Activated naive CD4-positive, alpha-beta T cell treated with anti-CD3 and anti-CD28 coated beads, Interleukin-2, amount 50 U/mL, for 72 hours (primary cell): ENCODE measurements at places on chromosomes 4 and X. TPM values are rescaled to one million over a fixed set of nuclear protein-coding genes. Genes with fewer than 3 reads are reported as not detected.

SSX3 gene
- total RNA-seq: not detected

L1CAM gene
- 1.1 TPM for total RNA-seq

KCTD8 gene
- not detected for total RNA-seq

NPY5R gene
- total RNA-seq: not detected

GRCh38 chr4:119139311-119139710, 3.7 kb downstream of the MYOZ2 start:
- no peak for DNase-seq

DNA sequence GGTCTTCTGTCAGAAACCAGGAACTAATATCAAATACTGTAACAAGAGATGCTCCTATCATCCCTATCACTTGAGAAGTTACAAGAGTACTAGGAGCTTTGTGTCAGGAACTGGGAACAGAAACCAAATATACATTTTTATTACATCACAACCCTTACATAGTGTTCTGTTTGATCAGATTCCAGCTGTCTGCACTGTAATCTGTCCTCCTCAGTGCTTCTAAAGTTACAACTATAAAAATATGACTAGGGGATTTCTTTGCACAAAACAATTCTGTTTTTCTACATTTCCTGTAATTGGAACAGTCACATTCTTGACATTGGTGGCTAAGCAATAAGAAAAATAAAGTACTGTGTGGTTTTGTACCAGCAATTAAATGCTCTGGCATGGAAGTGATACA, 686.0 kb downstream of the PDHA2 start:
- no peak for DNase-seq

- no peak for DNase-seq
These were observed 10.6 kb upstream of the GPR174 start for GRCh38 chrX:79133904-79134303.

DNA sequence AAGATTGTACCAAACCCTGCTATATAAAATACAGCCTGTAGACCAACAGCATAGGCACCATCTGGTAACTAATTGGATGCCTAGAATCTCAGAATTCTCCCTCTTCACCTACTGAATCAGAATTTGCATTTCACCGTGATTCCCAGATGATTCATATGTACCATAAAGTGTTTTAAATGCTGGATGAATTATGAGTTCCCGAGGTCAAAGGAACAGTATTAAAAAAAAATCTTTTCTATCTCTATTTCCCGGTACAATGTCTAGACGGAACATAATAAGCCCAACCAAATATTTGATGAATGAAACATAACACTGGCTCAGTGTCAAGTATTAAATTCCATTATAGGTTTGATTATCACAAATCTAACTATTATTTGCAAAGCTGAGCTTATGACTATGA, 280.0 kb downstream of the ANKRD50 start:
- no peak for DNase-seq

DNA sequence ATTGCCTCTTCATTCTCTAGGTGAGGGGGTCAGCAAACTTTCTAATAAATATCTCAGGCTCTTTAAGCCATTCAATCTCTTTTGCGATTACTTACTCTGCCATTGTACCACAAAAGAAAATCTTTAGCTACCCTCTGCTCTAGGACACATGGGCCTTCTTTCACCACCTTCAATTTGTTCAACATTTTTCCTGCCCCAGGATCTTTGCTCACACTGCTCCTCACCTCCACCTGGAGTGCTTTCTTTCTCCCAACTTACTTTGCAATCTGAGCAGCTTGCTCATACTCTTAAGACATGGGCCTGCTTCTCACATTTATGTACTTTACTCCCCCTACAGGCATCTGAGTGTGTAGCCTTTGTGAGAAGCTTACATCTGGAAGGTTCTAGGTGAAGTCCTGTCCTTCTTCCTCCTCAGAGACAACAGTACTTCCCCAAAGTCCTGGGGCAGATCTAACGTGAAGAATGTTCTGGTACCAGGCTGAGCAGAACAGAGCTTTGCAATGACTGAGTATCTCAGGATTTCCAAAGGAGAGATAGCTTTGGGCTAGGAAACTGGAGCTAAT, 55.0 kb upstream of the PRDM5 start:
- peak; percentile 6 for DNase-seq

DNA sequence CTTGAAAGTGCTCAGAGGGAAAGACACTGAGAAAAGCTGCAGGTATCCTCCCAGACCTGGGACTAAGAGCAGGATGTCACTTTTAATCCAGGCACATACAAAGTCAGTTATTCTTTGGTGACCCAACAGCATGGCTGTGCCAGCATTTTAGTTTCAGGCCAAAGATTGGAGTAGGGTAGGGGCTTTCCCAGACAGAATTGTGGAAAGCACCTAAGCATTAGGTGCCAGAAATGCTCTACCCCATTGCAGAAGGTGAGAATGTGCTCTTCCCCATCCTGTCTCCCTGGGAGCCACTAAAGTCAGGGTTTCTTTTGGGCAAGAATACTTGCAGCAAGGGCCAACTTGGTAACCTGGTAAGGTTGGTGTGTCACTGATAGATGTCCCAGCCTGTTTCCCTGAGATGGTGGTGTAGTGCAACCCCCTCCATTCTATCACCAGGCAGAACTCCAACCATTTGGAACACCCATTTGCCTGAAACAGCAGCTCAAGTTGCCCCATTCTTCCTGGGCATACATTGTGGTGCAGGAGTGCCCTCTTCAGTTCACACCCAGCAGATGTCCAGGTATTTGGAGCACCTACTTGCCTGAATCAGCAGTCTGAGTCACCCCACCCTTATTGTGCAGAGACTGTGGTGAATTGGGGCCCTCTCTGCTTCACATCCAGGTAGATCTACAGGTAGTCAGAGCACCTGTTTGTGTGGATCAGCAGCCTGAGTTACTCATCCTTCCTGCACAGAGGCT, 183.5 kb downstream of the ZC4H2 start:
- DNase-seq: no peak

GRCh38 chrX:6857749-6858148, 289.8 kb upstream of the STS start:
- DNase-seq: no peak

DNA sequence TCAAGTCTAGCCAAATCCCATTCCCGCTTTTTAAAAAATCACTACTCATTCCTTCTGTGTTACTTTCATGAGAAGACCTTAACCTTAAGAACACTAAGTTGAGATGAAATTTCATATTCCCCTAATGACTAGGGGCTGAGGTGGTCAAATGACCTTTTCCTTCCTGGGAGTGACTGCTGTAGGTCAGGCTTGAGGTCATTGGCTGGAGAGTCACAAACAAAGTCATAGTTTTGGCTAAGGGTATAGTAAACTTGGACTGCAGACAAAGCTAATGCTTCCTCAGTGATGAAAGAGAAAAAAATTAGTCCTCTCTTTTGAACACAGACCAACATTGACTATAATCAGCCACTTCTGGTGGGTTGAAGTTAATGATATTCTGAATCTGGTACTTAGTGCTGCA, 16.0 kb upstream of the FGF2 start:
- DNase-seq: no peak

GRCh38 chr4:52863324-52863723, 1.2 kb downstream of the RASL11B start:
- no peak for DNase-seq

GRCh38 chr4:39963656-39964055, 14.1 kb downstream of the PDS5A start:
- no peak for DNase-seq

DNA sequence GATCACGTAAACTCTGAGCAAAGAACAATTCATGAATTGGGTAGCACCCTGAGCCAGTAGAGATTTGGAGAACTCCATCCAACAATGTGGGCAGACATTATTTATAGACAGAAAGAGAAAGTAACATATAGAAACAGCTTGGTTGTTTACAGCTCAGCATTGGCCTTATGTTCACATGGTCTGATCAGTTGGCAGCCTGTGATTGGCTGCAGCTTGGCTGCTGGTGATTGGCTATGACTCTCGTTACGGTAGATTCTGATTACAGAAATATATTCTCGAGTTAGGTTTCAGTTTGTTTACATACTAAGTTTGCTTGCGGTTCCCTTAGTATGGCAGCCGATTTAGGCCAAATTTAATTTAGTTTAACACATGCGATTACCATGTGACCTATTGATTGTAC, 663.4 kb downstream of the RAPGEF2 start:
- DNase-seq: no peak

DNA sequence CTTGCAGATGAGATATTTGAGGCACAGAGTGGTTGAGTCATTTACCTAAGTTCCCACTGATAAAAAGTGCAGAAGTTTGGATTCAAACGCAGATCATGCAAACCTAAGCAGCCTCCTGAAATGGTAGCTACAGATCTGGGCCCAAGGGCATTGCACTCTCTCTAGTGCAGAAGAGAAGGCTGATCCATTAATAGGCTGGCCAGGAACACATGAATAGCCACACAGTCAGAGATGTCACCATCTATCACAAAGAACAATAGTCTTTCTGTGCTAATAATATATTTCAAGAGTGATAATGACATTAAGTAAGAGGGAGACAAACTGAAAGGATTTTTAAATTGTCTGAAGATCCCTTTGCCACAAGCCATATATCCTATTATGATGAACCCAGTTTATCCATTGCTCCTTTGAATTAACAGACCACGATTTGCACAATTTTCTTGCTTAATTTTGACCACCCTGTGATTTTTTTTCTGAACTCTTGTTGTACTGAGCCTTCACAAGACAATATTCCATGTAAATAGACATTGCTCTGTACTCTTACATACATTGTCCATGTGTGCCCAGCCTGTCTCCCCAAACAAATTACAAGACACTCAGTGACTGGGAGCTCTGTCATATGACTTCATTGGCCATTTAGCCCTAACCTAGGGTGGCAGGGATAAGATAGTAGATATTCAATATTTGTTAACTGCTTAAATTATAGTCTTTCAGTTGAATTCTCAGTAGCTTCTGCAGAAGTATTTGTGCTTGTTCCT, 112.4 kb upstream of the RBPJ start:
- no peak for DNase-seq

DNA sequence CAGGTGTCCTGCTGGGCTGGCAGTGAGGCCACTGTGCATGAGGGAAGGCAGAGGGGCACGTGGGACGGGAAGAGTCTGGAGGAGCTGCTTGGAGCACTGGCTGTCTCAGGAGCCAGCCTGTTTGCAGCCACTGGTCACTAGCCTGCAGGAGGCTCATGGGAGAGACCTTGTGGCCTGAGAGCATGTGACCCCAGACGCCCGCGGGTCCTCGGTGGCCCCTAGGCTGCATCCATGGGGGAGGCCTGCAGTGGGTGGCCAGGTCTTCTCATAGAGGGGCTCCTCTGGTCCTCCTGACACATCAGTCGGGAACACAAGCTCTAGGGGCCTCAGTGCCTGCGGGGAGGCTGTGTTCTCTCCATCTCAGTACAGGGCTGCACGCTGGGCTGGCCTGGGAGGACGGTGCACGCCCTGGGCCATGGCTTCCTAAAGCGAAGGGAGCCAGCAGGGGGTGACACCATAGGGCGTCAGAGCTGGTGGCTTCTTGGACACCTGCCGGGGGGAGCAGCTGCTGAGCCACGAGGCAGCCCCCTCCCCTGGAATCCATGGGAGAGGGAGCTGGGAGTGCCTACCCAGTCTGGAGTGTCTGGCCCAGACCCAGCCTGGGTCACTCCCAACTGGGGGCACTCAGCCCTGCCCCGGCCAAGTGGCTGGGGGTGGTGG, 12.3 kb downstream of the NAT8L start:
- no peak for DNase-seq

DNA sequence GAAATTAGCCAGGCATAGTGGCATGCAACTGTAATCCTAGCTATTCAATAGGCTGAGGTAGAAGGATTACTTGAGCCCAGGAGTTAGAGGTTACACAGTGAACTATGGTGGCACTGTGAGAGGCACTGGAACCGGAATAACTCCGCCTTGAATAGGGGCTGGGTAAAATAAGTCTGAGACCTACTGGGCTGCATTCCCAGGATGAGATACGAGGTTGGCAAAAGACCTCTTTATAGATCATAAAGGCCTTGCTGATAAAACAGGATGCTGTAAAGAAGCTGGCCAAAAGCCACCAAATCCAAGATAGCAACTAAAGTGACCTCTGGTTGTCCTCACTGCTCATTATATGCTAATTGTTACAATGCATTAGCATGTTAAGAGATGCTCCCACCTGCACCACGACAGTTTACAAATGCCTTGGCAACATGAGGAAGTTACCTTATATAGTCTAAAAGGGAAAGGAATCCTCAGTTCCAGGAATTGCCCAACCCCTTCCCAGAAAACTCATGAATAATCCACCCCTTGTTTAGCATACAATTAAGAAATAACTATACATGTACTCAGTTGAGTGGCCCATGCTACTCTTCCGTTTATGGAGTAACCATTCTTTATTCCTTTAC, 88.6 kb downstream of the CENPC start:
- DNase-seq: no peak

GRCh38 chr4:40303751-40304150, 31.4 kb upstream of the CHRNA9 start:
- no peak for DNase-seq

DNA sequence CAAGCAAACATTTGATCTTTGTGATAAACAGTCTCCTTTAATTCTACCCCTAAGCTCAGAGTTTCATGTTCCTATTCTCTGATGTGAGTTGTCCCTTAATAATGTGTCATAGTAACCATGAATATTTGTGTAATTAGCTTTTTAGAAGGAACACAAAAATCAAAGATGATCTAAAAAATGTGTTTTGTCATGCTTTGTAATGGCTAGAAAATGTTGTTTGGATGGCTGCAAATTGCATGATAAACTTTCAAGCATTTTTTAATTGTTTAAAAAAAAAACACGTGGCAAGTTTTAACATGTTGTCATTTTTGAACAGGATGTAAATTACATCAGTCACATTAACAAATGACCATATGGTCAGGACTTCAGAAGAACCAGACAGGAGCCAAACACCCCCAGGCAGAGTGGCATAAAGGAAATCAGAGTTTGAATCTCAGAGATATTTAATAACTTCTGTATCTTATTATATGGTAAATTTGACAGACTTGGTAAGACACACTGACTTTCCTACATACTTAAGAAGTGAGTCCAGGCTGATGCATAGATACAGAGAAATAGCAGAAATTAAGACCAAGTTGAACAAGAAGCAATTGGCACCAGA, 223.9 kb upstream of the VEGFC start:
- DNase-seq: no peak

- DNase-seq: no peak
These were observed 26.9 kb downstream of the SLC2A9 start for GRCh38 chr4:9994246-9994847.

- DNase-seq: no peak
These were observed 335.9 kb upstream of the AADAT start for GRCh38 chr4:170425521-170426143.

GRCh38 chrX:20271730-20272129, 5.0 kb upstream of the RPS6KA3 start:
- no peak for DNase-seq
